Fibroblast of skin of scalp (primary cell): ENCODE measurements at places on chromosomes 1 and 21.
A peak's percentile ranks its signal among the peaks of the same experiment; 100 is the strongest.

DNA sequence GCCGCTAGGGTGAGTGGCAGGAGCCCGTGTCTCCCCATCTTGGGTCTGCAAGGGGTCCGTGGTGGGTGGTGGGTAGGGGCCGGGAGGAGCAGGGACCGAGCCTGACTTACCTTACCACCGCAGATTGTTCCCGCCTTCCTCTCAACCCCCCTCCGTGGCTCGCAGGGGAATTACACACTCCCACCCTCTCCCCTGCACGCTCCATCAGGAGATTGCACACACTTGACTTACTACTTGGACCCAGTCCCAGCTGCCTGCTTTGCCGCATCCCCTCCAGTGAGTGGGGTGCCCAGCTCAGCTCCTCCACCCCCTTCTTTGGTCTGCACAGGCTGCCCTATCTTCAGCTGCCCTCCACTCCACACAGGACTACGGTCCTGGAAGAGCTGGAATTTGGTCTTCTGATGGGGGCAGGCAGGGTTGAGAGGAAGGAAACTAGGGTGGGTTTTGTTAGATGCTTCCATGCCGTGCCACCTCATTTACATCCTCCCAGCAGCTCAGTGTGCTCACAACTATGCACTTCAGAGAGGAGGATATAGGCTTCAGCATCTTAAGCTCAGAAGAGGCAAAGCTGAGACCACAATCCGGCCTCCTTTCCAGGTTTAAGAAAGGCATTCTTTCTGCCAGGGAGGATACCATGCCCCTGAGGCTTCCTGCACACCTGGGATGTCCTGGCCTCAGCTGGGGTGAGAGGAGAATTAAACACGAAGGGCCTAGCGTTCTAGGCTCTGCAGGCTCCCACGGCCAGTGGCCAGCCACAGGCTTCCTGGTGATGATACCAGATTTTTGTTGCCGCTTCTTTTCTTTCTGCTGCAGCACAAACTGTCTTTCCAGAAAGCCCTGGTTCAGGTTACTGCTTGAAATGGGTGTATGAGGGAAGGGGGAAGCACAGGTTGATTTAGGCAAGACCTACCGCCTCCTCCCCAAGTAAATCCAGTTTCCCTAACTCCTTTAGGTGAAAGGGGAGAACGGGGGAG is 2.3 kb downstream of the KCNC4 start:
- DNase-seq: no peak

DNA sequence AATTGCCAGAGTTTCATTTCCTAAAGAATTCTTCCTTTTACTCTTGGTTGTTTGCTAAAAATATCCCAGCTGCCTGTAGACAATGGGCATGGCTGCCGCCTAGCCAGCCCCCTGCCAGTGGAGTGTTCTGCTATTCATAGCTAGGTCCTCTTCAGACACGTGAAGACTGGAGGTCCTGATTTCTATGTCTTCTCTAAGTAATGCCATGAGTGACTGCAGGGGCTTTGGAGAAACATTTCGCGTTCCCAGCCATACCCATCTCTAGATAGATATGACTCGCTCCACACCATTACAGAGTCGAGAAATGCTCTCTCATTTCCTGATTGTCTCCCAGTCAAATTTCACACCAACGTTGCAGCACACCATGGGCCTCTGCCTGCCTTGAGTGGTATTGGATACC is 99.5 kb upstream of the BACE2 start:
- peak; percentile 43 for DNase-seq

DNA sequence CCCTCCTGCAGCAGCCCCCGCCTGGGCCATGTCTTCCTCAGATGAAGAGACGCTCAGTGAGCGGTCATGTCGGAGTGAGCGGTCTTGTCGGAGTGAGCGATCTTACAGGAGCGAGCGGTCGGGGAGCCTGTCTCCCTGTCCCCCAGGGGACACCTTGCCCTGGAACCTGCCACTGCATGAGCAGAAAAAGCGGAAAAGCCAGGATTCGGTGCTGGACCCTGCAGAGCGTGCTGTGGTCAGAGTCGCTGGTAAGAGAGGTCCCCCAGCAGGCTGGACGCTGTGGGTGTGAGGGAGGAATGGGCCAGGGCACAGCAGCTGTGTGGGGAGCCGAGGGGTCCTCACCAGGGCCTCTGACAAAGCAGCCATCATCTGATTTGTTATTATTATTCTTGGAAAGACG is 58.0 kb downstream of the NDUFS5 start:
- DNase-seq: no peak

- DNase-seq: no peak
Measured at GRCh38 chr1:61227857-61228550, 145.6 kb downstream of the NFIA start.

DNA sequence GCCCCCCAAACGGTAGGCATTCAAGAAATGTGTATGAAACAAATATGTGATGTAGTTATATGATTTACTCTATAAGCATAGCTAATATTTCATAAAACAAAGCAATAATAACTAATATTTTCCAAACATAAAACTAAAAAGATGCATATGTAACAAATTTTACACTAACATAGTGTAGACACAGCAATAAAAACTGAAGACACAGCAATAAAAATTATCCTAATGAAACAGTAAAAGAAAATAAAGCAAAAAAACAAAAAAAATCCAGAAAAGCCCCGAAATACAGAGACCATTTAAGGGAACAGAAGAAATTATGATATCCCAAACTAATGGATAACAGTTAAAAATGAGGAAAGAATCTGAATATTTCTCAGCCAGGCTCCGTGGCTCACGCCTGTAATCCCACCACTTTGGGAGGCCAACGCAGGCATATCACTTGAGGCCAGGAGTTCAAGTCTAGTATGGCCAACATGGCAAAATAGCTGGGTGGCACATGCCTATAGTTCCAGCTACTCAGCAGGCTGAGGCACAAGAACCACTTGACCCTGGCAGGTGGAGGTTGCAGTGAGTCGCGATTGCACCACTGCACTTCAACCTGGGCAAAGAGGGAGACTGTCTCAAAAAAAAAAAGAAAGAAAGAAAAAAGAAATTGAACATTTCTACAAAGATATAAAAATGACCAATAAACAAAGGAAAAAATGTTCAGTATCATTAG is 38.2 kb upstream of the PSMG1 start:
- no peak for DNase-seq

DNA sequence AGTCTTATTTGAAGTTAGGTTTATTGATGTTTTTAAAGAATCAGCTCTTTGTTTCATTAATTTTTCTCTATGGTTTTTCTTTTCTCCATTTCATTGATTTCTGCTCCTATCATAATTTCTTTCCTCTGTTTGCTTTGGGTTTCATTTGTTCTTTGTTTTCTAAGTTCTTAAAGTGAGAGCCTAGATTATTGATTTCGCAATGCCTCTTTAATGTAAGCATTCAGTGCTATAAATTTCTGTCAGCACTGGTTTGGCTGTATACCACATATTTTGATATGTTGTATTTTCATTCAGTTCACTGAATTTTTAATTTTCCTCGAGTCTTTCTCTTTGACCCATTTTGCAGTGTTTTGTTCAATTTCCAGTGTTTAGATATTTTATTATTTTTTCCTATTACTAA is 68.7 kb downstream of the DNAH14 start:
- DNase-seq: no peak

GRCh38 chr1:6603238-6603914 is 707 bp upstream of the KLHL21 start:
- peak; percentile 80 for DNase-seq

DNA sequence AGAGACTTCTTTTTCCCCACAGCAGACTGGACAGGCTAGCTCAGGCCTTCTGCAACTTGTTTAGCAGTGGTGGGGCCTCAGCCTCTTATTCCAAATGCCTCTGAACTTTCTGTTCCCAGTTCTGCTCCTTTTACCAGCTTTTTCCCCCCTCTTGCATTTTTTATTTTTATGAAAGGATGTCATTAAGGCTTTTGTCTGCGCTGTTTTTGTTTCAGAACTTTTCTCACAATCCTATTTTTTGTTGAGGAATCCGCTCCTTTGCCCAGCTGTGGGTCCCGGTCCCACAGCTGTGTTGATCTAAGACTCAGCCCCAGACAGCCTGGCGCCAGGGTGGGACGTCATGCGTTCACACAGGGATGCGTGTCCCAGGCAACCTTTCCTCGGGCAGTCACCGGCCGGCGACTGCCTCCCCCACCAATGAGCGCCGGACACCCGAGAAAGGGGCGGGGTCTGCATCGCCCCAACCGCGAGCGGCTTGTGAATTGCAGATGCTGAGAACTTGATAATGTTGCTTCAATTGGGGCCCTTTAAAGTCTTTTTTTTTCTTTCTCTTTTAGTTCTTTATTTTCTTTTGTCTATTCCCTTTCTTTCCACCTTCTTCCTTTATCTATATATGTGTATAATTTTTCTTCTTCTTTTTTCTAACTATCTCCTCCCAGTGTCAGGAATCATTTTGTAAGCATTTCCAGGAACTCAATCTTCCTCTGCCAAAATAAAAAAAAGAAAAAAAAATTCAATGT is 3.0 kb upstream of the ID3 start:
- DNase-seq: peak; percentile 99

- DNase-seq: peak; percentile 97
Measured at GRCh38 chr1:69523032-69523431, 44.7 kb upstream of the LRRC7 start.

- no peak for DNase-seq
Measured at GRCh38 chr1:42403880-42404400, 23.3 kb downstream of the RIMKLA start.

DNA sequence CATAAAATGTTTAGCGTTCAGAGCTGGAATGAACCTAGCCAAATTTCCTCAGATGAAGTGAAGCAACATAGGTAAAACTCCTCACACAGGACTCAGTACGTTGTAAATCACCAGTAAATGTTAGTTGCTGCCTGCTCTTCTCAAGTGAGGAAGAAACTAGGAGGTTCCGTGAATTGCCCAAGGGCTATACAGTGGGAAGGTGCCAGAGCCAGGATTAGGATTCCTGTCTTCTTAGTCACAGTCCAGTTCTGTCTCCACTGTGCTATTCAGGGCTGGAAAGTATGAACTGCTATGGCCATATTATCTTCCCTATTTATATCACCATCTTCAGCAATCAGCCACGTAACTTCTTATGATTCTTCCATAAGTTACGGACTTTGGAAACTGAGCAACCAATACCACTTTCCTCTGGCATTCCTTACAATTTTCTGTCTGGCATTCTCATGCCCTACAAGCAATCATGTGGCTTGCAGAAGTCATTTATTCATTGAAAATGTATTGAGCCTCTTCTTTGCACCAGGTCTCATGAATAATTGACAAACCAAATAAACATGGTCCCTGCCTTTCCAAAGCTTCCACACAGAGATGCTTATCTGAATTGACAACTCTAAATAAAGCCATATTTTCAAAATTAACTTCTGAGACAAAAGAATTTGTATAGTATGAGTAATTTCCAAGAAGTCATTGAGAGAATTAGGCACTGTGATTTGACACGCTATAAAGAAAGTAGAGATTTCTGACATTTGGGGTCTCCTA is 271.6 kb upstream of the SGIP1 start:
- peak; percentile 81 for DNase-seq

- no peak for DNase-seq
Measured at GRCh38 chr1:38293567-38293966, 247.0 kb upstream of the POU3F1 start.

DNA sequence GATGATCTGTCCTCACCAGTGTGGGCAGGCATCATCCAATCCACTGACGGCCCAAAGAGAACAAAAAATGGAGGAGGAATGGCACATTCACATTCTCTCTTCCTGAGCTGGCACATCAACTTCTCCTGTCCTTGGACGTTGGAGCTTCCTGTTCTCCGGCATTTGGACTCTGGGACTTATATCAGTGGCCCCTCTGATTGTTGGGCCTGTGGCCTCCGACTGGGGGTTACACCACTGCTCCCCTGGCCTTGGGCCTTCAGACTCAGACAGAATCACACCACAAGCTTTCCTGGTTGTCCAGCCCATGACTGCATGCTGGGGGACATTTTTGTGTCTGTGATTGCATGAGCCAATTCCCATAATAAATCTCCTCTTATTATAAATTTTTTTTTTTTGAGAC is 20.1 kb downstream of the IFNLR1 start:
- no peak for DNase-seq

- DNase-seq: peak; percentile 38
Measured at GRCh38 chr21:32626621-32627196, 14.5 kb upstream of the CFAP298 start.

GRCh38 chr21:19368944-19369343 is 965.4 kb upstream of the TMPRSS15 start:
- no peak for DNase-seq

DNA sequence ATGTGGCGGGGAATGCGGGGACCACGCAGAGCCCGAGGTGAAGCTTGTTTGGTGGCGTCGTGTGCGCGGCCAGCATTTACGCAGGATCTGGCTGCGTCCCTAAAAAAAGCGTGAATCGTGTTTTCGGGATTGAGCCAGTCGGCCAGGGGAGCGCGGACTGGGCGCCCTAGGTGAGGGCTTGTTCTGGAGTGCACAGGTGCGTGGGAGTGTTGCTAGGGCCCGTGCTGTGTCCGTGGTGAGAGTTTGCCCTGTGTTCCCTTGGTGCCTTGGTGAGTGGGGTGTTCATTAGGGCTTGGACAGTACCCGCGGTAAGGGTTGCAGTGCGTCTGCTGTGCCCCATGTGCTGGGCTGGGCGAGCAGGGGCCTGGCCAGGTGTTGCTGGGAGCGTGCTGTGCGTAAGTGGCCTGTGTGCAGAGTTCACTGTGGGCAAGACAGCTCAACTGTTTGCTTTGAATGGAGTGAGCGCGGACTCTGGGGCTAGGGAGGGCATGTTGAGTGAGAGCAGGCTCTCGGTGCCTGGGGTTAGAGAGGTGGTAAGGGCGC is 673 bp downstream of the CD46 start:
- DNase-seq: no peak

GRCh38 chr1:151714820-151715725 is 1.5 kb downstream of the CELF3 start:
- no peak for DNase-seq

DNA sequence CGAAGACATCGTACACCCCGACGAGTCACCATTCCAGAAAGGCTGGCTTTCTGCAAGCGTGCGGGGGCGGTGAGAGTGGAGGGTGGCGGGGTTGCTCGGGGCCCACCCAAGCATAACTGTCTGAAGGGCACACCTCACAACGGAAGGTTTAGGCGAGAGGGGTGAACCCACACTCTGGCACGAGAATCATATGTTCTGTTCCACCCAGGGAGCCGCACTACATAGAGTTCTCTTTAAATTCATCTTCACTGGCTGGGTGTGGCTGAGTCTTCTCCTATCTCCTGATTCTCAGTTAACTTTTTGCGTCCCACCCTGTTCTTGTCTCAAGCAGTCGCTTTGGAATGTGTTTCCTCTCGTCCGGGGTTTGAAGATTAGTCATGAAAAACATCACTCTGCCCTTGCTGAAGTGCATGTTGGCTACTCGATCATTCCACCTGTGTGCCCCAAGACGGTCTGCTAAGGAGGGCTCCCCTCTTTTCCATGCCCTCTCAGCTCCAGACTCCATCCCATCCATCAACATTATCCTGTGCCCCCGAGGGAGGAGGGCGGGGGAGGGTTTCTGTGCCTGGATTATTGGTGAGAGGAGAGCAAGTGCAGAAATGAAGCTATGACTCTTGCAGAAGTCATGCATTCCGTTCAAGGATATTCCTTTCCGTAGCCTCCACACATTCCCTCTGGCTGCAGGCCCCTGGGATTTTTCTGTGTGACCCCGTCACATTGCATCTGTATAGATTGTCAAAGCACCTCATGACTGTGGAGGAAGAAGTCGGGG is 53.5 kb upstream of the CD34 start:
- peak; percentile 24 for DNase-seq
